GM18507 (cell line): ENCODE measurements at places on chromosomes 3 and 15.

GRCh38 chr15:31280046-31280830 lies 46.4 kb upstream of the KLF13 start:
- no peak for DNase-seq

GRCh38 chr3:48656841-48657281 lies 5.8 kb downstream of the CELSR3 start:
- DNase-seq = no peak

DNA sequence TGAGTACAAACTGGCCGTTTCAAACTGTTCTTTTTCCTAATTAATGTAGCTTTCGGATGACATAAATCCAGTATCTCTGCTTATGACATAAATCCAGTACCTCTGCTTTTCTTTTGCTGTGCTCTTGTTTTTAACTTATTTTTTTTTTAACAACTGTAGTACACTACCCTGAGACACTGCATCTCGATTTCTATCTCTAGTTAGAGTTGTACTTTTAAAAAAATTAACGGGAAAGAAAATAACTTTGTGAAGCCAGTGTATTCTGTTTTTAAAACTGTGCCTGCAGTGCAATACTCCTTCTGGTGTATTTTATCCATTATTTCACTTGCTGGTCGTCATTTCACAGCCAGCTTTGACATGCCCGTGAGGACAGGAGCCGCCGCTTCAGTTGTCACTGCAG lies 46.6 kb downstream of the ASB7 start:
- DNase-seq = no peak

DNA sequence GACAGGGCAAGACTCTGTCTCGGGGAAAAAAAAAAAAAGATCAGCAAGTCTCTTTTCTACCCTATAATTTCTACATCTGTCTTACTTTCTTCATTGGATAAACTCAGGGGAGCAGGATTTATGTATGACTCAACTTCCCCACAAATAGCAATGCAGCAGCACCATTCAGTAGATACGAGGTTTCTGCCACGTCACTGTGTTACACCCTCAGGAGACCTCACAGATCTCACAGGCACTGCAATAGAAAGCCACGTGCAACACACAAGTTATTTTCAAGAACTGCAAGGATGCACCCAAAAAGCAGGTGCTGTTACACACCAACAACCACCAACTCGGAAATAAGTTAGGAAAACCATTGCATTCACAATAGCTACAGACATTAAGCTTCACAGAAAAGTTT lies 30.2 kb downstream of the TSPAN3 start:
- no peak for DNase-seq

GRCh38 chr15:62879770-62880169 lies 162.8 kb upstream of the TPM1 start:
- no peak for DNase-seq

DNA sequence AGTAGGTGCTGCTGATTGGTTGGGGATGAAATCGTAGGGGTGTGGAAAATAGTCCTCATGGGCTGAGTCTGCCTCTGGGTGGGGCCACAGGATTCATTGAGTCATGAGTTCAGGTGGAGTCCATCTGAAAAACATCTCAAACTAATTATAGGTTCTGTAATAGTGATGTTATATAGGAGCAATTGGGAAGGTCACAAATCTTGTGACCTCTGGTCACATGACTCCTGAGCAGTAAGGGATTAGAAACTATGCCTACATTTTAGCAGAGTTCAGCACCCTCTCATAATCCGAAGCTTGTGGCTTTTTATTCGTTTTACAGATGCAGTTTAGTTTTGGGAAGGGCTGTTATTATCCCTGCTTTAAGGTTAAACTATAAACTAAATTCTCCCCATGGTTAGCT lies 22.9 kb upstream of the NEDD4 start:
- no peak for DNase-seq

GRCh38 chr3:53680028-53680427 lies 166.2 kb downstream of the CHDH start:
- no peak for DNase-seq

- DNase-seq = no peak
Observed at GRCh38 chr3:36643192-36643591, 121.2 kb downstream of the DCLK3 start.

- DNase-seq = no peak
Observed at GRCh38 chr3:69719587-69720122, 19.6 kb upstream of the MITF start.

DNA sequence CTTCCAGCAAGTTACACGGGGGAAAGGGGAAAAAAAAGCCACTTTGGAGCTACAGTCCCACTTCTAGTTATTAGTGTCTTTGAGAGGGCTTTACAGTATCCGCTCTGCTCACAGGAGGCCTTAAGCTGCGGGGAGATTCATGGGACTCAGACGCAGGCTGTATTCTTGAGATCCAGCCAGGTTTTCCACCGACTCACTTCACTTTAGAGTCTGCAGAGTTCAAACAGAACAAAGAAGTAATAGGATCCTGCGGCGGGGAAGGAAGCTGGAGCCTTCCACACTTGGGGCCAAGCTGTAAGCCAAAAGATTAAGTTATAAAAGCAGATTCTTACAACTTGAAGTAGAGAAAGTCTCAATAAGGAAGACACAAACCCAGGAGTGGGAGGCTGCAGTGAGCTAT lies 60.2 kb upstream of the FAM174B start:
- no peak for DNase-seq

GRCh38 chr3:175336406-175337133 lies 477.4 kb downstream of the NAALADL2 start:
- no peak for DNase-seq
